ENCODE measurements at places on chromosomes 12 and 14.
A peak's percentile ranks its signal among the peaks of the same experiment; 100 is the strongest.

- peak; percentile 81 for DNase-seq
Measured at GRCh38 chr12:89524541-89525304, at the start of gene GALNT4. Gene GALNT4 (minus strand): TSS chr12:89524796. CDS start chr12:89524549, 247 bp downstream.

- no peak for DNase-seq
Measured at GRCh38 chr14:76261371-76261811, 109.7 kb downstream of the GPATCH2L start.

- DNase-seq: no peak
Measured at GRCh38 chr12:66679461-66680084, 697 bp upstream of the GRIP1 start.

DNA sequence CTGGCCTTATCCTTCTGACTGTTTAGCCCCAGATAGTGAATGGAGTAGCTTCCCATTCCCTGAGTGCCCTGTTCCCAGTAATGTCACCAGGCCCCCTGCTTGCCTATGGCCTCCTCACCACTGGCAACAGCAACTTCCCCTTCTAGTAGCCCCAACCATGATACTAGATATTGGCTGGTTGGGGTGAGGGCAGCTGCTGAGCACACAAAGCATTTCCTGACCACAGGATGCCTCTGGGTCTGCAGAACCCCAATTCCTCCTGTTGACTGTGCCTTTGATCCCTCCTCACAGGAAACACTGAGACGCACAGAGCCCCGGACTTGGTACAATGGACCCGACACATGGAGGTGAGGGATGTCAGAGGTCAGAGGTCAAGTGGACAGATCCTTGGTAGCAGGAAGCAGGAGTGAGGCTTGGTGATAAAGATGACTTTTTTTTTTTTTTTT is 597 bp downstream of the SOAT2 start:
- no peak for DNase-seq
